Occipital lobe (tissue), 3 donors: ENCODE measurements at places on chromosomes 16 and 17. TPM values are rescaled to one million over a fixed set of nuclear protein-coding genes. Genes with fewer than 3 reads are reported as not detected.

Gene PRCD
- 1.9 TPM for total RNA-seq

Gene MYH1
- not detected for total RNA-seq

Gene ZNF750
- not detected for total RNA-seq

GRCh38 chr17:4474093-4474492, 24.6 kb upstream of the SPNS2 start:
- DNase-seq = no peak

DNA sequence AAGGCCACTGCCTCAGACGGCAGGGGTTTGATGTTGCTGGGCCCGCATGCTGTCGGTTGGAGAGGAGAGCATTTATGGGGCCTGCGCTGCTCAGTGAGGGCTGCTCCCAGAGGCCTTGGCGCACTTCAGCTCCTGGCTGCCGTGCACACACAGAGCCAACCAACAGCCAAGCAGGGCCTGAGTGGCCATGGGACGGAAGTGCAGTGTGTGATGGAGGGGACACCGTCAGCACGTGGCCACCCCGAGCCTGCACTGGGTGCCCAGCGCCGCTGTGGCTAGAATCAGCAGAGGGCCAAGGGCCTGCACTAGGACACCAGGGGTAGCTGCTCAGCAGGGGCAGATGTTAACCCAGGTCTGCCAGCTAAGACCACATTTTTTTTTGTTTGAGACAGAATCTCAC, 21.8 kb downstream of the KLHL36 start:
- DNase-seq = no peak

- no peak for DNase-seq
Observed at GRCh38 chr17:21090902-21091618, 35.7 kb upstream of the DHRS7B start.

DNA sequence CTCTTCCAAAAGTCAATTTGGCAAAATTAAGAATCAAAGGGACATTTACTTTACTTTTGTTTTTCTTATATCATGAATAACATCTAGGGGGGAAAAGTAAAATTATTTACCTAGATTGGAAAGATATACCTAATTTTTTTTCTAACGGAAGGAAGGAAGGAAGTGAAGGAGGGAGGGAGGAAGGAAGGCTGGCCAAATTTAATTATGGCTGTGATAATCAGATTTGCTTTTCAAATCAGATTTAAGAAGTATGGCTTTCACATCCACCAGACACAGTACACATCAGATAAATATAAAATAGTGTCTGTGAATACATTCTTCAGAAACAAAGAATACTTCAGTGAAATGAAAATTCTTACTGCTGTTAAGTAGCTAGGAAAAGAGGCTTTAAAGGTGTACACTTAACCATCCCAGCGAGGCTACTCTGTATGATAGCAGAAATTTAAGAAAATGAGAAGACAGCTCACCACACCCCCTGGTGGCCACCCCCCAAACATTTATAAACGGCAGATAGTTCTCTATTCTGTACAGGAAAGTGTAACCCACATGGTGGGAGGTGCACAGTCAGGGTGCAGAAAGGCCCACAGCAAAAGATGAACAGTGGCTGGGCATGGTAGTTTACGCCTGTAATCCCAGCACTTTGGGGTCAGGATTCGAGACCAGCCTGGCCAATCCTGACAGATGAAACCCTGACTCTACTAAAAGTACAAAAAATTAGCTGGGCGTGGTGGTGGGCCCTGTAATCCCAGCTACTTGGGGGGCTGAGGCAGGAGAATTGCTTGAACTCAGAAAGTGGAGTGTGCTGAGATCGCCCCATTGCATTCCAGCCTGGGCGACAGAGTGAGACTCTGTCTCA, 150.8 kb downstream of the SSH2 start:
- peak; percentile 14 for DNase-seq
